Activated naive CD4-positive, alpha-beta T cell treated with anti-CD3 and anti-CD28 coated beads, Interleukin-2, amount 10 ng/mL, durations not matched to agents 7 days and 5 days (primary cell): ENCODE measurements at places on chromosomes 3 and 15.

DNA sequence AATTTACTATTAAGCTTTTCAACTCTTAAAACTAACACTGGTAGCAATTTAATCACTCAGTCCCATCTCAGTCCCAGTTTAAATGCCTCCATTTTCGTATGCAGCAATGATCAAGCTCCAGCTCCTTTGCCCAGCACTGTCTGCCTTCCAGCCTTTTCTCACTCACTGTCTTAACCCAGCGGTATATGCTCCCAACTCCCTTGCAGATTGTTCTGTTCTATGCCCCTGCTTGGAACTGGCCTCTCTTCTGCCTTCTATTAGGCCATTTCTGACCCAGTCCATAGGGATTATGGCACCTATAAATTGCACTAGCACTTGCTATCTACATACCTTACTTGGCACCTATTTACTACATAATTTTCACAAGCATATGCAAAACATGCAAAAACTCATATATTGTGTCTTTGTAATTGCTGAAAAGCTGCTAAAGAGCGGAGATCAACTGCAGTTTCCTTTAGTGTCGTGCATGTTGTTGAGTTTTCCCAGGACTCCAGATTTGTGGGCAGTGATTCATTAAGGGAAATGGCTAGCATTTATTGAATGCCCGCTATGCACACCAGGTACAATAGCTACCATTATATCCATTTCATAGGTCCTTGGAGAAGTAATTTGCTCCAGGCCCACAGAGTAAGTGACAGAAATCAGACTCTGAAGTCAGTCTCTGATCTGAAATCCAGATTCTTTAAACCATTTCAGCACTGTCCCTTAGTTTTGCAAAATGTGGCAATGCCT is 24.4 kb downstream of the CRBN start:
- peak overlapping the region; percentile 67 for H3K27ac ChIP-seq
- no peak overlapping the region for H3K4me3 ChIP-seq
- H3K4me1 ChIP-seq = no peaks in the 10 kb centered on the region
- DNase-seq = no peak
- no peaks in the 10 kb centered on the region for H3K27me3 ChIP-seq

DNA sequence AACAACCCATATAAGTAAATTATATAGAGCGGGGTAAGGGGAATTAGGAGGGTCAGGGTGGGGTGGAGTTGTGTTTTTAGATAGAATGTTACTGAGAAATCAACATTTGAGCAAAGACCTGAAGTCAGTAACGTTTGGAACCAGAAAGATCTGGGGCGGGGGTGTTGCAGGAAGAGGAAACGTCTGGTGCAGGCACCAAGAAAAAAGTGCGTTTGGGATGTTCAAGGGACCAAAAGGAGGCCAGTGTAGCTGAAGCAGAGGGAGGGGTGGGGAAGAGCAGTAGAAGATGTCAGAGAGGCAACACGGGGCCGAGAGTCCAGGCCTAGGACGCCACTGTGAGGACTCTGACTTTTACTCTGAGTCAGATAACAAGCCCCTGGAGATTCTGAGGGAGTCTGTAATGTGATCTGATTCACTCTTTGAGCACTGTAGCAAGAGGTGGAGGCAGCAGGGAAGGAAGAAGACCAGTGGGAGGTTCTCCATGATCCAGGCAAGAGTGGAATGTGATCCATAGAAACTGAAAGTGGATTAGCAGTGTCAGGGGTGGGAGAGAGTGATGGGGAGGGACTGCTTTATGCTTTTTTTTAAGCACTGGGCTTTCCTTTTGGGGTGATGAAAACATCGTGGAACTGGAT is 179.3 kb upstream of the CHRM5 start:
- no peak for DNase-seq
- H3K27ac ChIP-seq = no peak overlapping the region
- peaks cover 16% of the 10 kb centered on the region for H3K27me3 ChIP-seq
- no peaks in the 10 kb centered on the region for H3K36me3 ChIP-seq
- no peak overlapping the region for H3K4me3 ChIP-seq

GRCh38 chr3:50587806-50588758 is 18.8 kb downstream of the HEMK1 start:
- H3K4me1 ChIP-seq = peaks cover 92% of the 10 kb centered on the region
- peak overlapping the region; percentile 98 for H3K27ac ChIP-seq
- H3K4me3 ChIP-seq = peak overlapping the region; percentile 51
- no peaks in the 10 kb centered on the region for H3K27me3 ChIP-seq

DNA sequence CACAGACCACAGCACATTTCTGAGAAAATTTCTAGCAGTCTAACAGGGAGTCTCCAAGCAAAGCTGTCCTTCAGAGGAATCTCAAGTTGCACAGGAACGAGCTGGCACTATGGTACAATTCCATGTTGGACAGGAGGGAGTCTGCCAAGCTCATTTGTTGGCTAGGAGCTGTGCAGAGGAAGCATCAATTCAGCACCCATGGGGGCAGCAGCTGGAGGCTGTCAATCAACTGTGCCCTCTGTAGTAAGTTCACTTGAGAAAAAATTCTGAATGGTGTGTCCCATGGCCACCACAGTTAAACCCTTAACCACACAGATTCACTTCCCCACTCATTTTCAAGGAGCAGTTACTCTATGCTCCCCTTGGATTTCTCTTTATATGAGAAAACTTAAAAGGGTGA is 298.5 kb upstream of the PPP2R3A start:
- no peaks in the 10 kb centered on the region for H3K36me3 ChIP-seq
- no peaks in the 10 kb centered on the region for H3K4me1 ChIP-seq

- H3K27ac ChIP-seq = no peak overlapping the region
- no peaks in the 10 kb centered on the region for H3K27me3 ChIP-seq
- peaks cover 9% of the 10 kb centered on the region for H3K4me1 ChIP-seq
Measured at GRCh38 chr3:160545504-160545871, 19.9 kb downstream of the KPNA4 start.

- no peak overlapping the region for H3K27ac ChIP-seq
- no peaks in the 10 kb centered on the region for H3K36me3 ChIP-seq
- DNase-seq = no peak
- H3K27me3 ChIP-seq = no peaks in the 10 kb centered on the region
- H3K4me1 ChIP-seq = no peaks in the 10 kb centered on the region
Measured at GRCh38 chr3:177459401-177459800, 262.1 kb upstream of the TBL1XR1 start.

DNA sequence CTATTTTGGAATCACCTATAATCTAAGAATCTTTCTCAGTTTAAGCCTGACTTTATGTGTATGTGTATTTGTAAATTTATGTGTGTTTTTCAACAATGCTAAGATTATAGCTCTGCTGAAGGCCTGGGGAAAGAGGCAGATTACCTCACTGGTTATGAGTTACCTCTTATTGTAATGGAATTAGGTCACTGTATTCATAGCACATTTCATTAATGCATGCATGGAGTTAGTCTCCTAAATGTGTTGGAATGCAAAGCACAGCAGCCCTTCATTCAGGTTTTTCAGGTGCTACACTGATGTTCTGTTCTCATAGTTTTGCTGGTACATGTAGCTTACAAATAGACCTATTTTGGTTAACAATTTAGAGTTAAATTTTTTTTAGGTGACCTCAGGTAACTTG is 9.5 kb downstream of the GPR87 start:
- H3K36me3 ChIP-seq = no peaks in the 10 kb centered on the region
- H3K4me1 ChIP-seq = peaks cover 14% of the 10 kb centered on the region
- H3K27ac ChIP-seq = no peak overlapping the region
- no peak overlapping the region for H3K4me3 ChIP-seq
- no peaks in the 10 kb centered on the region for H3K27me3 ChIP-seq

DNA sequence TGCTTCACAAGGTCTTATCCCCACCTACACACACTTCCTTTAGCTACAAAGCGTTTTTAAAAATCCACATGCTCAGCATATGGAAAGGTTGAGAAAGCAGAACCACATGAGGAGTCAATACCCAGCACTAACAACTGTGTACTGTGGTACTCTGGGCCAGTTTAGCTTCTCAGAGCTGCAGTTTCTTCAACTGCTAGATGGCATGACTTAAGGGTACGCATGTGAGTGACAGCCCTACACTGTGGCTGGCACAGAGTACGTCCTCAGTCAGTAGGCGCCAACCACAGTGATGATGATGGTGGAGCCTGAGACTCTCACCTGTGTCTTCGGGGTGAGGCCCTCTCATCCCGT is 17.4 kb downstream of the CCDC12 start:
- peaks cover 37% of the 10 kb centered on the region for H3K36me3 ChIP-seq
- no peak overlapping the region for H3K4me3 ChIP-seq
- no peak for DNase-seq
- H3K4me1 ChIP-seq = peaks cover 71% of the 10 kb centered on the region

DNA sequence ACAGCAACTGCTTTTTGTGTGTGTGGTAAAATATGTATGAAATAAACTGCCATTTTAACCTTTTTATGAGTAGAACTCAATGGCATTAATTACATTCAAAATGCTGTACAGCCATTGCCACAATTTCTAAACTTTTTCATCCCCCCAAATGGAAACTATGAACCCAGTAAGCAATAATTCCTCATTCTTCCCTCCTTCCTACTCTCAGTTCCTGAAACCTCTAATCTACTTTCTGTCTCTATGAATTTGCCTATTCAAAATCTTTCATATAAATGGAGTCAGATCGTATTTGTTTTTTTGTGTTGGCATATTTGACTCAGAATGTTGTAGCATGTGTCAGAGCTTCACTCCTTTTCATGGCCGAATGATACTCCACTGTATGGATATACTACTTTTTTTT is 5.3 kb upstream of the BLM start:
- peaks cover 12% of the 10 kb centered on the region for H3K36me3 ChIP-seq
- H3K27me3 ChIP-seq = no peaks in the 10 kb centered on the region
- peaks cover 46% of the 10 kb centered on the region for H3K4me1 ChIP-seq
- no peak overlapping the region for H3K27ac ChIP-seq
- H3K4me3 ChIP-seq = no peak overlapping the region
- DNase-seq = no peak

- H3K27ac ChIP-seq = no peak overlapping the region
- no peaks in the 10 kb centered on the region for H3K4me1 ChIP-seq
- no peaks in the 10 kb centered on the region for H3K36me3 ChIP-seq
- no peak for DNase-seq
Measured at GRCh38 chr15:73756390-73756789, 3.2 kb upstream of the INSYN1 start.

GRCh38 chr3:40924559-40925141 is 274.7 kb upstream of the CTNNB1 start:
- no peaks in the 10 kb centered on the region for H3K36me3 ChIP-seq
- no peak overlapping the region for H3K27ac ChIP-seq
- no peaks in the 10 kb centered on the region for H3K4me1 ChIP-seq
- H3K4me3 ChIP-seq = no peak overlapping the region
- H3K27me3 ChIP-seq = peaks cover 6% of the 10 kb centered on the region
- DNase-seq = no peak

- peaks cover 10% of the 10 kb centered on the region for H3K27me3 ChIP-seq
- no peak overlapping the region for H3K4me3 ChIP-seq
- H3K4me1 ChIP-seq = no peaks in the 10 kb centered on the region
- H3K36me3 ChIP-seq = no peaks in the 10 kb centered on the region
- no peak for DNase-seq
Measured at GRCh38 chr3:16692486-16693344, 87.5 kb upstream of the DAZL start.

DNA sequence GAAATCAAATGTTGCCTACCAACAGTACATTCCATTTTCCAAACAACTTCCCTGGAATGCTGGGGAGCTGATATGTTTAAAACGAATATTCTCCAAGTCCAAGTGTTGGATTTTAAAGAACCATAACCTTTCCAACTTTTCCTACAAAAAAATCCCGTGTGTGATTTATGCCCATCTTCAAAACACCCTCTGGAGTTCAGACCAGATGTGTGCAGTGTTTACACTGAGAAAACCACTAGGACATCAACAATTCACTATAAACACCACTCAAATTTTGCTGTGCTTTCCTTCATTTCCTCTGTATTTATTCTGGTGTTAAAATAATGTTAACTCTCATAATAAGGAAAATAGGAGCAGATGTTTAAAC is 2.4 kb downstream of the VGLL4 start:
- peaks cover 40% of the 10 kb centered on the region for H3K36me3 ChIP-seq
- peak overlapping the region; percentile 100 for H3K27ac ChIP-seq
- peaks cover 13% of the 10 kb centered on the region for H3K27me3 ChIP-seq
